Daoy (cell line): ENCODE measurements at places on chromosomes 5 and 9. TPM values are rescaled to one million over a fixed set of nuclear protein-coding genes. Genes with fewer than 3 reads are reported as not detected.

POU4F3 gene
- total RNA-seq: 0.29 TPM in 1 of 2 replicates, not detected in the other

SPATA31C2 gene
- total RNA-seq: not detected in 2 replicates

MTAP gene
- total RNA-seq: not detected in 2 replicates

C9orf50 gene
- total RNA-seq: not detected in 2 replicates

KCNT1 gene
- total RNA-seq: not detected in 2 replicates

TLR4 gene
- total RNA-seq: 0.11 and 0.48 TPM in 2 replicates
